AG04450 (cell line): ENCODE measurements at places on chromosomes 1 and 21.

- no peak for DNase-seq
Observed at GRCh38 chr1:173509797-173510196, 32.7 kb downstream of the PRDX6 start.

- DNase-seq, result no peak
Observed at GRCh38 chr1:204994086-204994862, 48.7 kb upstream of the CNTN2 start.

GRCh38 chr1:11447903-11448302 lies 31.1 kb upstream of the DISP3 start:
- no peak for DNase-seq

- no peak for DNase-seq
Observed at GRCh38 chr1:175673371-175674150, 69.8 kb downstream of the TNR start.

DNA sequence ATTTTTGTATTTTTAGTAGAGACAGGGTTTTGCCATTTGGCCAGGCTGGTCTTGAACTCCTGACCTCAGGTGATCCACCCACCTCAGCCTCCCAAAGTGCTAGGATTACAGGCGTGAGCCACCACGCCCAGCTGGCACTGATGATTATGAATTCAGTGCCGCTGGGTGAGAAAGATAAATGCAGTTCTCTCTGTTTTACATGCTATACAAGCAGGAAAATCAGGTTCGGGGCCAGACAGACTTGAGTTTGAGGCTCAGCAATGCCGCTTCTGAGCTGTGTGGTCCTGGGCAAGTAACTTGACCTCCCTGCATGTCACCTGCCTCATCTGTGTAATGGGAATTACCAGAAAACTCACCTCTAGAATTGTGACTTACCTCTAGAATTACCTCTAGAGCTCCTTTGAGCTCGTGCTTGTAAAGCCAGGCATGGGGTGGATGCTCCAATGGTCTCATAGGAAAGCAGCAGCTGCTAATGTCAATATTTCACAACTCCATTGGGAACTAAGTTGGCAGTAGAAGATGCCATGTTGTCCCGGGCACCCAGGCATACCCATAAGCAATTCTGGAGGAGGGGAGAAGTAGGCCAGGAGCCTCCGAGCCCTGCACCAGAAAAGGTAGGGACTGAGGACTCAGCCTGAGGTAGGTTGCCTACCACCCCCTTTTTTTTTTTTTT lies 119.8 kb upstream of the SLC25A33 start:
- DNase-seq, result no peak

- DNase-seq, result no peak
Observed at GRCh38 chr21:39063517-39063916, 119.7 kb downstream of the PSMG1 start.

GRCh38 chr1:155139895-155140629 lies at the start of gene DPM3:
Gene DPM3 (minus strand): TSS chr1:155140531. CDS start chr1:155140240, 291 bp downstream.
- DNase-seq, result no peak

DNA sequence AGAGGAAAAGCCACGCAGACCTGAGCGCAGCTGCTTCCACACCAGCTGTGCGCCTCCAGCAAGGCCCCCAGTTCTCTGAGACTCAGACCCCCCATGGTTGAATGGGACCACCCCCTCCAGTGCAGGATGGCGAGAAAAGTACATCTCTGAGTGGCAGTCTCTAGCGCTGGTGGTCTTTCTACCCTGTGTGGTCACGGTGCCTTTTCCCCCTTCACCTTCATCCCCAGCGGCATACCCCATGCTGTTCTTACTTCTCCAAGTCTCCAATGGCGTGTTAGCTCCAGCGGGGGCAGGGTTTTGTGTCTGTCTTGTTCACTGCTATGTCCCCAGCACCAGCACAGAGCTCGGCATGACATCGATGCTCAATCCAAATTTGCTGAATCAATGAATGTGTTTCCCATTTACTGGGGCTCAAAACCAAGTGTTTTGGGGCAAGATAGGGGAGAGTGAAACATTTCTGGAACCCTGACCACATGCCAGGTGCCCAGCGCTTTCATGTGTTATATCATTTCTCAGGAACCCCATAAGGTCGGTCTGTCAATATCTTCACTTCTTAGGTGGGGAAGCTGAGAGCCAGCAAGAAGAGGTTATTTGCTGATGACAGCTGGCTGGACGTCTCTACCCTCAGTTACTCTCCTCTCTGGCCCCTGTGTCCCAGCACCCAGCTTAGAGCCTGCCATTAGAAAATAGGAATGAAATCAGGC lies 959 bp upstream of the SDC3 start:
- DNase-seq, result no peak

- DNase-seq, result no peak
Observed at GRCh38 chr21:45538381-45539045, 3.7 kb downstream of the SLC19A1 start.

DNA sequence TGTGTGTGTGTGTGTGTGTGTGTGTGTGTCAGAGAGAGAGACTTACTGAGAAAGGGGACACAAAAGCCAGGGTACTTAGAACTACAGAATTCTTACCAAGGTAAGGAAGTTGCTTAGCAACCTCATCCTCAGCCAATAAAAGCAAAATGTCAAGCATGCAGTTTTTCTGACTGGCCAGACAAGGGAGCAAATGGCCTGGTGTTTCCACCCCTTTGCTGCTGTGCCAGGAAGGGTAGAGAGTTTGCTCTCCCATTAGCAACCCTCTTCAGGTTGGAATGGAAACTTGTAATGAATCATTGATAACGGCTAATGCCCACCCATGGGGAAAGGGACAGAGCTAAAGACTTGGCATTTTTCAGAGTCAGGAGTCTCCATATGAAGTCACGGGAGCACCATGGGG lies 10.6 kb downstream of the RXRG start:
- no peak for DNase-seq

DNA sequence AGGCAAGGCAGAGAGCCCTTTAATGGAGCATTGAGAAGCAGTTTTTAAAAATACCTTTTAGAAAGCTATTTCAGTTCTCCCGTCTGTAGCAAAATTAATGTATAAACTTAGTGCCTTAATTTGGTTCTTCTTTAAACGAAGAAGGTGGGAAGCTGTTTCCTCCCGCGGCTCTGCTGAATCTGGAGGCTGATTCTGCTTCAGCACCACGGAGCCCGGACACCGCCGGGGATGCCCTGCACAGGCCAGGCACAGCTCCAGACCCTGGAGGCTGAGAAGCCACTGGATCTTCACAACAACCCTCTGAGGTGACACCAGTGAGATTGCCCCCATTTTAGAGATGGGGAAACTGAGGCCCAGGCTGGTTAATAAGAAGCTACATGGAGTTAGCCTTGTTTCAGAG lies 175.8 kb upstream of the VAMP3 start:
- DNase-seq, result no peak

- DNase-seq, result no peak
Observed at GRCh38 chr1:54207287-54207686, 7.3 kb downstream of the MRPL37 start.

- no peak for DNase-seq
Observed at GRCh38 chr1:154626456-154627256, 18.7 kb upstream of the ADAR start.

DNA sequence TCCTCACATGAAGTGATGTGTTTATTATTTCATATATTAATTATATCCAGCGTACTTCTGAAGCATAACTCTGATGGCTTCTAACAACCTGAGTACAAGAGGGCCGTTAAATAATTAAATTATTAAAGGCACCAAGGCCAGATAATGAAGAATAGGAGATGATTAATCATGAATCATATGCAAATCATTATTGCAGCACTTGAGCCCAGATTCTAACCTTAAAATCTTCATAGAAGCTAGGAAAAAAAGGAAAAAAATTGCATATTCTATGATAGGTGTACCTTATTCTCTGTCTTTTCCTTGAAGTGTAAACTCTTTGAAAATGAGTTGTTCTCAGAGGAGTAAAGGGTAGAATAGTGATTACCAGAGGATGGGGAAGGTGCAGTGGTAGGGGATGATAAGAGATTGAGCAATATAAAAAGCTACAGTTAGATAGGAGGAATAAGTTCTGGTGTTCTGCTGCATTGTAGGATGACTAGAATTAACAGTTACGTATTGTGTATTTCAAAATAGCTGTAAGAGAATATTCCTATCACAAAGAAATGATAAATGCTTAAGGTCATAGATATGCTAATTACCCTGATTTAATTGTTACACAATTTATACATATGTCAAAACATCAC lies 51.1 kb downstream of the SWT1 start:
- DNase-seq, result no peak

DNA sequence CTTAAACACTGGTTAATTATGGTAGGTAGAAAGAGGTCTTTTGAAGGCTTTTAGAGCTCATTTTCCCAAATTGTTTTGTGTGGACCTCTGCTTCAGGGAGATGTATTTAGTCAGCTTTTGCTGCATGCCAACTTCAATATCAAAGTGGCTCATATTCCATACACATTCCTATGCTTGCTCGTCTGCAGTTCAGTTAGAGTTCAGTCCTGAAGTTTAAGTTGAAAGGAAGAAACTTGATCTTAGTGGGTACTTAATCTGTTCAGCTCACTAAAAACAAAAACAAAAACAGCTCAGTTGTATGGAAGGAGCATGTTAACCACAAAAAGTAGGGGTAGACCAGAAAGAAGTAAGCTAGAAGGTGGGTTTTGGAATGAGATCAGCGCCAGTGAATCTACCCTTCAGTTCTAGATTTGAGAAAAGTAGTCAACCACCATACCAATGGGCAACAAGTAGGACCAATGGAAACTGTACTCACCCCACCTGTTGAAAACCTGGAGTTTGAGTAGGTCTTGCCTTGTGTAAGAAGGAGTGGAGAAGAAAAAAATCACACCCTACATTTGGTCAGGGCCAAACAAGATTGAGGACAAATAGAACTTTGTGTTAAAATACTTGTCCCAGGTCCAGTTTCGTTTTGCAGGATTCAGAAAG lies 58.0 kb downstream of the LEPR start:
- DNase-seq, result no peak

DNA sequence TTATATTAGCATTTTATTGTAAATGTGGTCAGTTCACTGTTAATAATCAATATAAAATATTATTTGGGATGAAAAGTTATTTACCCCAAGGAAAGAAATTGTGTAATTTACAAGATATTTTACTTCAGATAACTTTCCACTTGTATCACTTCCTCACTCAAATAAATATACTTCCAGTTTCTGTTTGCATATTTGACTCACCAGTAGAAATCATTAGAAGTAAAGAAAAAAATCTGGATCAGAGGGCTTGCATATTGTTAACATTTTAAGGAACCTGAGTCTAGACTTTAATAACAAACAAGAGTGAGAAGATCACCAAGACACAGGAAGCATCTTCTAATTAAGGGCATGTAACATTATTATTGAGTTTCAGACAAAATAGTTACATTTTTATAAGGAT lies 347 bp upstream of the KRTAP20-4 start:
- no peak for DNase-seq
